ENCODE measurements at places on chromosomes 5 and 9.

- DNase-seq, result no peak
Measured at GRCh38 chr9:79829566-79830302, 258.0 kb downstream of the TLE4 start.

DNA sequence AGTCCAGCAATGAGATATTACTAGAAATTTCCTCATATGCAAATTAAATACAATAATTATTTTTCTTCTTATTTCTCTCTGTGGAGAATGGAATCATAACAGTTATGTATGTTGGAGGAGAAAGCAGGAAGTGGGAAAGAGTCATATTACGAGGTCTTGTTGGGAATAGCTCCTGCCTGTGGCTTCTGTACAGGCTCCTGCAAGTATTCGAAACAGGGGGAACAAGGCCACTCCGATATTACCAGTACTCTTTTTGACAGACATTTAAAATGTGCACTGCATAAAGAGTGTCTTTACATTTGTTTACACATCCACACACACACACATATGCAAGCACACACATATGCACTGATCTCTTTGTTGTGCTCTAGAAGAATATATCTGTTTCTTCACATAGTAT, 812.0 kb upstream of the ZNF608 start:
- no peak for DNase-seq

- no peak for DNase-seq
Measured at GRCh38 chr9:89750117-89750791, 145.4 kb downstream of the GADD45G start.

DNA sequence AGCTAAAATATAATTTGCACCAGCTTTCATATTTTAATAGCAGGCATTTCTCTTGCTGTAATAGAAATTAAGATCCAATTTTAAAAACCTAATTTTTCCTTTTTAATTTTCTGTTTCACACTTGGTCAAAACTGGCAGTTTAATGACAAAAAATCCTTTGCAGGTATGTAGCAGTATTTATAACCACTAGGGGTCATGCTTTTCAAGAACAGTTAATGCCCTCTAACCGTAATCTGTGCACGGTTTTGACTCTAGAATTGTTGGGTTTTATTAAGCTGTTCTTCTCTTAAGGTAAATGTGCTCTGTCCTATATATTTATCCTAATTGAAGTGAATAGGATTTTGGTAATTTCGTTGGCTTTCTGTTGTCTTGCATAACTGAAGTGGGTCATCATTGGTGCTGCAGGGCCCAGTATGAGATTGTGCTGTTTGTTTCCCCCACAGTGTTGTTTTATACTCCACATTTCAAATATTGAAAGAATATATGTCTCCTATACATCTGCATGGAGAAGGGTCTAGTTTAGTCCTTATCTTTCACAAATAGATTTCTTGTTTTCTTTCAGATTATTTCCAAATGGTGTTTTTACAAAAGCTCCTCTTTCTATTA, 107.4 kb downstream of the SCAMP1 start:
- DNase-seq, result no peak

- DNase-seq, result no peak
Measured at GRCh38 chr9:129380961-129381401, 202.9 kb upstream of the IER5L start.

DNA sequence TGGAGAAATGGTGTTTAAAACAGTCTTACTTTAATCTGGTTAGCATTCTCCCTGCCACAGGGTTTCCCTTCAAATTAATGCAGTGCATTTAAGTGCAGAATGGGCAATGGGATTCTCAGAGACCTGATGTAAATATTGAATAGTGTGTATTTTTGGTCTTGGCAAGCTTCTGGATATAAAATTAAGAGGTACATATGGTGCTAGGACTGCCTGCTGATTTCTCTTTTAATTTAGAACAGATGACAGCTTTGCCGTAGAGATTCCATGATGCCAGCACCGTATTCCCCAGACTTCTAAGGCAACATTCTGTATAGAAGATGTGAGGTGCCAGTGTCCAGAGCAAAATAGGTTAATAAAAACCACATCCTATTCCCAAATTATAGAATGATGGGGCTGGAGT, 1.9 kb downstream of the MTAP start:
- DNase-seq, result no peak

- DNase-seq, result no peak
Measured at GRCh38 chr5:137491121-137491520, 8.0 kb downstream of the SPOCK1 start.

GRCh38 chr5:172881691-172882370, 47.8 kb downstream of the ERGIC1 start:
- DNase-seq, result peak; percentile 6

DNA sequence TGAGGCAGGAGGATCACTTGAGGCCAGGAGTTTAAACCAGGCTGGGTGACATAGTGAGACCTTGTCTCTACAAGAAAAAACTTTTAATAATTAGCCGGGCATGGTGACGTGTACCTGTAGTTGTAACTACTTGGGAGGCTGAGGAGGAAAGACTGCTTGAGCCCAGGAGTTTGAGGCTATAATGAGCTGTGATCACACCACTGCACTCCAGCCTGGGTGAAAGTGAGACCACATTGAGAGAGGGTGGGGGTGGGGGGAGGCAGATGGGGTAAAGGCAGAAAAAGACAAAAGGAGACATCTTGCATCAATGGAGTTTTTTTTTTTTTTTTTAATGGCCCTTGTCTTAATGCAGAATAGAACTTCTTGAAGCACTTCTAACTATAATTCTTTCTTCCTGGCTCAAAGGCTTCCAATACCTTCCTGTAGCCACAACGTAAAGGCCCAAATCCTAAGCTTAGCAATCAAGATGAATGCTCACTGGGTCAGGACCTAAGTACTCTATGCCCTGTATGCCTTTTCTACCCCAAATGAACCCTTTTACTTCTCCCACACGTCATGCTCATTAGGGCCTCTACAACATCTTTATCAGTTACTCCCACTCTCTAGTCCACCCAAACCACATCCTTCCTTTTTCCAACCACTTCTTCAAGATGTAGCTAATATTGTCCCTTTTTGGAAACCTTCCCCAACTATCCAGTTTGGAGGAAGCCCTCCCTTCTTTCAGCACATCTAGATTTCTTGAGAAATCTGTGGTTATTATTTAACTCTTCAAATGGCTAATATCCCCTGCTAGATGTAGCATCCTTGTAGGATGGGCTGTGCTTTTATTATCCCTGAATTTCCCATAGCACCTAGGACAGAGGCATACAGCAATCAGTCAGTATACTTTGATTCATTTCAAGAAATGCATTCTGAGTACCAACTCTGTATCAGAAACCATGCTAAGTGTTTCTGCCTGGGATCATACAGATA, 40.8 kb downstream of the CSF2 start:
- DNase-seq, result no peak

DNA sequence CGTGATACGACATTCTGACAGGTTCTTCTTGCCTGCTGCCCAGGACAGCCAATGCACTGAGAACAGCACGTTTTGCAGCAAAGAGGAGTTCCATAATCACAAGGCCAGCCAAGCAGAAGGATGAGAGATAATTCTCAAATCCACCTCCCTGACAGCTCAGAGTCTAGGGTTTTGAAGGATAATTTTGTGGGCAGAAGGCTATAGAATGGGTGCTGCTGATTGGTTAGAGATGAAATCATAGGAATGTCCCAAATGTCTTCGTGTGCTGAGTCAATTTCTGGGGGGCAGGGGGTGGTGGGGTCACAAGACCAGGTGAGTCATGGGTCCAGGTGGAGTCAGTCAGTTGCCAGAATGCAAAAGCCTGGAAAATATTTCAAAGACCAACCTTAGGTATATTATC, 175.5 kb upstream of the SLC30A5 start:
- DNase-seq, result no peak

DNA sequence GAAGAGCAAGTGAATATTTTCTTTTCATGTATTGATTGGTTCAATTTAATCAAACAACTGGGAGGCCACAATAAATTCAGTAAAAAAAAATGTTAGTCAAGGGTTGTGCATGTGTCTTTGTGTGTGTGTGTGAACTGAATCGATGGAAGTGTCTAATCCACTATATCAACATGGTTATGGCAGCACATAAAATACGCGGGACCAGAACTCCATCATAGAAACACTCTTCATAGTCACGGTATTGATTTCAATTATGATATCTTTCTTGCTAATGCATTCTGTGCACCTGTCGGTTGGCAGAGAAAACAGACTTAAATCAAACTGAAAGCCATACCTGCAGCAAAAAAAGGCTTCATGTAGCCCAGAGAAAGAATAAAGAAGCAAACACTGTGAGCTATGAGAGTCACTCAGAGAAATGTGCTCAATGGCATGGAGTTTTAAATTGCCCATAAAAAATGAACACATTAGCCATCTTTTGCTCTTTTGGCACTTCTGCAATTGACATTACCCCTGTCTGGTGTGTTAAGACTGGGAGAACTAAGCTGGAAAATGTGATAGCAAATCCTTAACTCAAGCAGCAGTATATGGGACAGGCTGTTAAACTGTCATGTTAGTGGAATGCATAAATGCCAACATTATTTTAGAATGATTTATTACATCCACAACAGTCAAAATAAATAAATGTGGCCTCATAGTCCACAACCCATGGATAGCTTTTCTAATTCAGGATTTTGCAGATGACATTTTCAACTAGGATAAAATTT, 642.4 kb upstream of the C9orf72 start:
- DNase-seq, result no peak

DNA sequence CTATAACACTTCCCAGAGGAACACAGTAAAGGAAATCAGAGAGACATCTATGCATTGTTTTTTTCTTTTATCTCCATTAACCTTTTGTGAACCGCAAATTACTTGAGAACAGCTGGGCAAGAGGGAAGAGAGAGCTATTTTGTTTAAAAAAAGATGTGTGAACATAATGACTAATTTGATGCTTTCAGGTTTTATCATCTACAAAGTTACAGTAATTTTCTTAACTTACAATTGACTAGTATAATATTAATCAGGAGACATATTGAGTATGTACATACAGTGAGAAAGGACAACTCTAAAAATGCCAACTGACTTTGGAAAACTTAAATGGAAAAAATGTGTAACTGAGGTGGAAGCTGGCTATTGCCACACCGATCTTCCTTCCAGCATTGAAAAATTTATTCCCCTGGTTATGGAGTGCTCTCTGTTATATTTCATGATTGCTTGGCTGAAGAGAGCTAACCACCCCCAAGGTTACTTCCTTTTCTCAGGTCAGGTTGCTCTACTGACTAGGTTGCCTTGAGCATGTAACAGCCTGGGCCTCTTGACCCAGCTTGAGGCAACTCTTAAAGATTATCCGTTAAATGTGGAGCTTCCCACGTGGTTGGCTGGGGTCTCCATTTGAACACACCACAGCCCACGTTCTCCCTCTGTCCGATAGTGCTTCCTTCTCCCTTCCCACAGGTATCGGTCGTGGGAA, 62.6 kb upstream of the C6 start:
- no peak for DNase-seq

- no peak for DNase-seq
Measured at GRCh38 chr5:6145616-6146237, 232.6 kb downstream of the MED10 start.

GRCh38 chr9:35051069-35051967, 21.1 kb downstream of the VCP start:
- DNase-seq, result no peak

- no peak for DNase-seq
Measured at GRCh38 chr9:109064963-109065702, 51.8 kb upstream of the CTNNAL1 start.

DNA sequence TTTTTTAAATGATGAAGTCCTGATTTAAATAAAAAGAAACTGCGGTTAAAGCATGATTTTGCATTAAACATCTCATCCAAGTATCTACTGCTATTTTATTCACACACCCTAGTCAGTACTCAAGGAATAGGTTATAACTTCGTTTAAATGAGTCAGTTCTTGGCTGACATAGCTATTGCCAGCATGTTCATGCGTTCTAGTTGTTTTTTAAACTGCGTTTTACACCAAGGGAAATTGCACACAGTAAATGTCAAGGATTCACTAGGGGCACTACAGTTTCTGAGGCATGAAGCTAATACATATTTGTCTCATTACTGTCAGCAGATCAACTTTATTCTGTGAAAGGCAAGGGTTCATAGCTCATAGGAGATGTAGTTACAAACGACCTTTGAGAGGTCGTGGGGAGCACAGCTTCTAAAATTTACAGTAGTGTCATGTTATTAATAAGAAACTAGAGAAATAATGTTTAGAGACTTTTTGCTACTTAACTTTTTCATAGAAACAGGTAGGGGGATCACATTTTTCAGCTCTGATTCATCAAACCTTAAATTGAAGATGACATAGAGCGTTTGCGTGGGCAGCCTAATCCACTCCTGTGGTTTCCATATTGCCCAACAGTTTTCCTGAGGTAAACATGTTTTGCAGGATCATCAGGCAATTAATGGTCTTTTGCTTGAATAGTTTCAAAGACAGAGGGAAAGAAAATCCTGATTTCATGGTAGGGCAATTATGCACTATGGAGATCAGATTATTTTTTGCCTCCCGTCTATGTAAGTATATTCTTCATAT, 2222.7 kb upstream of the WWC1 start:
- DNase-seq, result no peak

GRCh38 chr5:109326919-109327318, 82.9 kb downstream of the PJA2 start:
- no peak for DNase-seq

DNA sequence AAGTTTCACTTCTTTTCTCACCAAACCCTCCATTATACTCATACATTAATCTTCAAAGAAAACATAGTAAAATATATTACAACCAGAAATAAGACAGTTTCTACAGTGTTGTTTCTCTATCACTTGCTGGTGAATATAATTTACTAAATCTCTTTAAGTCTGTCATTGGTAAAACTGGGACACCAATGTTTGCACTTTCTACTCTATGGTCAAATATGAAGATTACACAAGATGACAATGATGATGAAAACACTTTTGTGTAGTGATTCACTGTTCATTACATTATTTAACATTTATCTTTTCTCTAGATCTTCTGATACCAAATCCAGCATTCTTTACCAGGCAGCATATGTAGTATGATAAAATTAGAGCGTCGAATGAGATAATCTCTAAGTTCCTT, 459.1 kb downstream of the DMAC1 start:
- no peak for DNase-seq

- DNase-seq, result no peak
Measured at GRCh38 chr5:90612919-90613318, 54.3 kb downstream of the ADGRV1 start.

DNA sequence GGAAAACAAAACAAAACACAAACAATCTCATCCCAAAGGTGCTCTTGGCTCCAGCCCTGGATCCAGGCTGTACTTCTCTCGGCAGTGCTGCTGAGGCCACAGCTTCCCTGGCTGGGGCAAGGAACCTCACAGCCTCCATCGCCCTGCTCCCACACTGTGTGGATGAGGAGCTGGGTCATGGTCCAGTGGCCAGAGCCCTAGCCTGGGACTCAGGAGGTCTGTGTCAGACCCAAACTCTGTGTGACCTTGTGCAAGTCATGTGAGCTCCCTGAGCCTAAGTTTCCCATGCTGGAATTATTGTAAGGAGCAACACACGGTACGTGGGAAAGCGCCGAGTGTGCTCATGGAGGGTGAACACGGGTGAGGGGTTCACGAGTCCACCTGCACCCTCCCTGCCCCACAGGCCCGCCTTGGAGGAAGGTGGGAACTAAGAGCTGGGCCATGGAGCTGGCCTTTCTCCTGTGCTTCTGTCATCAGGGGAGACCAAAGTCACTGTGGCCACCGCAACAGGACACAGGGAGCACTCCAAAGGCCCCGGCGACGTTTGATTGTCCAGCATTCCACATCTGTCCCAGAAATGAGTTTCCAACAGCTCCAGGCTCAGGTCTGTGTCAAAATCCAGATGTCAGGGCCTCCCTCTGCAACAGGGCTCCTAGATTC, 26.2 kb upstream of the SMU1 start:
- DNase-seq, result no peak
